ENCODE measurements at places on chromosomes 7 and 10. TPM values are rescaled to one million over a fixed set of nuclear protein-coding genes. Genes with fewer than 3 reads are reported as not detected.

Gene ADCY1
- not detected for total RNA-seq

Gene ZNF736
- total RNA-seq = 55.4 TPM

Gene ZNF655
- 181 TPM for total RNA-seq

Gene HOXA1
- total RNA-seq = 0.44 TPM

Gene SLC39A12
- not detected for total RNA-seq

Gene NEUROG3
- not detected for total RNA-seq

Gene SUGCT
- 3.6 TPM for total RNA-seq

Gene SMKR1
- total RNA-seq = 3.8 TPM

Gene MYOZ1
- total RNA-seq = not detected

Gene MOGAT3
- not detected for total RNA-seq

Gene VCL
- total RNA-seq = 5.9 TPM

Gene OPALIN
- not detected for total RNA-seq

Gene SNX10
- 6.6 TPM for total RNA-seq

Gene CUZD1
- 3.9 TPM for total RNA-seq

Gene NPC1L1
- total RNA-seq = 0.13 TPM

Gene NPSR1
- not detected for total RNA-seq

Gene HECW1
- not detected for total RNA-seq

Gene MUC12
- total RNA-seq = not detected

Gene LRMDA
- total RNA-seq = not detected

Gene RP9
- 20.2 TPM for total RNA-seq

Gene SPDYE11
- not detected for total RNA-seq

Gene TFEC
- total RNA-seq = 0.83 TPM

Gene VWDE
- total RNA-seq = 4.0 TPM

Gene MRLN
- not detected for total RNA-seq

Gene UPK3BL1
- total RNA-seq = 77.3 TPM

Gene SPAM1
- not detected for total RNA-seq

Gene TMEM176A
- not detected for total RNA-seq

Gene OR9A2
- total RNA-seq = 0.38 TPM

Gene RALA
- total RNA-seq = 44.9 TPM

Gene CLDN4
- 0.36 TPM for total RNA-seq

Gene TMEM229A
- total RNA-seq = not detected

Gene PRKRIP1
- total RNA-seq = 47.9 TPM

Gene CYP2E1
- total RNA-seq = 1.4 TPM

Gene A1CF
- total RNA-seq = not detected

Gene GIMAP2
- total RNA-seq = 231 TPM

Gene PVRIG
- total RNA-seq = 81.5 TPM

Gene OR13A1
- total RNA-seq = 0.29 TPM

Gene MACROH2A2
- total RNA-seq = 7.2 TPM

Gene UPK3B
- total RNA-seq = 7.3 TPM

Gene TUBAL3
- total RNA-seq = not detected

Gene PLA2G12B
- not detected for total RNA-seq

Gene MYOF
- 0.11 TPM for total RNA-seq

Gene INTS15
- 61.8 TPM for total RNA-seq

Gene SCART1
- total RNA-seq = 3.8 TPM

Measured in naive thymus-derived CD8-positive, alpha-beta T cell (primary cell).